Nephron progenitor cell (in vitro differentiated cells): ENCODE measurements at places on chromosomes 5 and 9.

GRCh38 chr5:172832383-172833315 is 1.4 kb upstream of the ERGIC1 start:
- DNase-seq: no peak

GRCh38 chr9:90921104-90921503 is 119.5 kb downstream of the SYK start:
- no peak for DNase-seq

- DNase-seq: no peak
These were observed 68.6 kb upstream of the IRX4 start for GRCh38 chr5:1951165-1951816.

DNA sequence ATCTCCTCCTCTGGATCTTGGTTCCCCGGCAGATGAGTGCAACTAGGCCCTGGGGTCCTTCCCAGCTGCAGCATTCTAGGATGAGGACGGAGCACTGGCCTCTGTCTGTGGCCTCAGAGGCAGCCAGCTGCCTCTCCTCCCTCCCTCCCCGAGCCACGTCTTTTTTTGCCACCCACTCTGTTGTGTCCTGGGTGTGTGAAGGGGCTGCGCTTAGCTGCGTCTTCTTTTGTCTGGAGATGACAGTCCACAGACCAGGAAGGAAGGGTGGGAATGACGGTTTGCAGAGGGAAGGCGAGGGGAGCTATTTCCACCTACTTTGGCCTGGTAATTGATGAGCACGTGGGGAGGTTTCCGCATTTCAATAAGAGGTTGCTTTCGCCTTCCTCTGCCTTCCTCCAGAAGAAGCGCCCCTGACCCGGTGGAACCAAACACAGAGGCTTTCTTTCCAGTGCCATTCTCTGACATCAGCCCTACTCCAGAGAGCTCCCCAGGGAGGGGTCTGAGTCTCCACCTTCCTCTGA is 34.5 kb upstream of the GABRP start:
- no peak for DNase-seq

DNA sequence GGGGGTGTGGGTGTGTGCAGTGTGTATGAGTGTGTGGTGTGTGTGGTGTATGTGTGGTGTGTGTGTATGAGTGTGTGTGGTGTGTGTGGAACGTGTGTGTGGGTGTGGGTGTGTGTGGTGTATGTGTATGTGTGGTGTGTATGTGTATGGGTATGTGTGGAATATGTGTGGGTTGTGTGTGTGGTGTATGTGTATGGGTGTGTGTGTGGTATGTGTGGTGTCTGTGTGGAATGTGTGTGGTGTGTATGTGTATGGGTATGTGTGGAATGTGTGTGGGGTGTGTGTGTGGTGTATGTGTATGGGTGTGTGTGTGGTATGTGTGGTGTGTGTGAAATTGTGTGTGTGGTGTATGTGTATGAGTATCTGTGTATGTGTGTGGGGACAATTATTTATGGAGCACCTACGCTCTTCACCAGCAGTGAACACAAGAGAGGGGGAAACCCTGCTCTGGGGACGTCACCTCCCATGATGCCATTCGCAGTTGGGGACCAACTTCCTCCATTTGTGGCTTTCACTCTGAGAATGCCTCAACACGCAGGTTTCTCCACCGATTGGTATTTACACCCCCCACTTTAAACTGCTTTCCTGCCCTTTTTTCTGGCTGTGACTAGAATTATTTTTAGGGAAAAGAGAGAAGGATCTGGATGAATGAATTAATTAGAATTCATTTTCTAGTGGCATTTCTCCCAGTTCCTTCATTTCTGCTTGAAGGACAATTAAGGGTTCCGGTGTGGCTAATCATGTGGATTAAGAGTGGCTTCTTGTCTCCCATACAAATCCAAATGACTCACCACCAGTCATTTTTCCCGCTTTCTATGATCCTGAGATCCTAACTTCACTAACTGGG is 238.1 kb downstream of the ROR2 start:
- no peak for DNase-seq

- DNase-seq: no peak
These were observed 14.4 kb downstream of the ZCCHC9 start for GRCh38 chr5:81315830-81316229.

- no peak for DNase-seq
These were observed 264.7 kb downstream of the SLIT3 start for GRCh38 chr5:169036079-169036805.

DNA sequence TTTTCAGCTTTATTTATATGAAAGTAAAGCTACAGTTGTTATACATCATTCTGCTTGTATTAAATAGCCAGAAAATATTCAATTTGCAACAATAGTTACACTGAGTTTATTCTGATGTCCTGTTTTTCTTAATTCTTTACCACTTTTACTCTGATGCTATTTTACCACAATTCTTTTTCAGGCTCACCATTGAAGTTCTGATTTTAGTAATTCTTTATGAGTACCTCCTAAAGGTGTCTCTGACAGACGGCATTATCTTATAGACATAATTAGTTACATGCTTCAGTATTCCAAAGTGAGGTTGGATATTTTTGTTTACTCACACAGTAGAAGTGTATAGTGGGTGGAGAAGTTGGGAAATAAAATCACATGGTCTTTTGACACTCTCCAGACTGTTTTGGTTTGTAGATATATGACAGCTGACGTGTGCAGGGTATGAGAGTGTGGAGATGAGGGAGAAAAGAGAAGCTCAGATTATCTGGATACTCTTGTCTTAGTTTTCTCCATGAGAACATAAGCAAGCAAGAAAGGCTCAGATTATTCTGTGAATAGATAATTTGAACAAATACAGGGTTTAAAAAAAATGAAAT is 97.4 kb downstream of the FBXO4 start:
- DNase-seq: no peak

- no peak for DNase-seq
These were observed 71.1 kb downstream of the ALDH7A1 start for GRCh38 chr5:126523818-126524510.

GRCh38 chr5:102772273-102772672 is 17.2 kb downstream of the PAM start:
- no peak for DNase-seq

DNA sequence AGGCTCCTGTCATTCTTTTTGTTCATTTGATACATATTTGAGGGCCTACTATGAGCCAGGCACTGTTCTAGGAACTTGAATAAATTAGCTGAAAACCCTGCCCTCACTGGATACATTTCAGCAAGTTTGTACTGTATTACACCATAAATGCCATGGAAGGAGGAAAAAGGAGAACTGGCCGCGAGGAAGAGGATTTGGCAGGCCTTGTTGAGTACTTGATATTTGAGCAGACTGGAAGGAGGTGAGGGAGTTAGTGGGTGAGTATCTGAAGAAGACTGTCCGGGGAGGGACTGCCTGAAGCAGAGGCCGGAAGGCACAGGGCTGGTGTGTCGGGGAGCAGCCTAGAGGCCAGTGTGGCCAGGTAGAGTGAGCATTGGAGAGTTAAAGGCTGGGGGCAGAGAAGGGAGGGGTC is 4.5 kb downstream of the SNX30 start:
- DNase-seq: no peak

DNA sequence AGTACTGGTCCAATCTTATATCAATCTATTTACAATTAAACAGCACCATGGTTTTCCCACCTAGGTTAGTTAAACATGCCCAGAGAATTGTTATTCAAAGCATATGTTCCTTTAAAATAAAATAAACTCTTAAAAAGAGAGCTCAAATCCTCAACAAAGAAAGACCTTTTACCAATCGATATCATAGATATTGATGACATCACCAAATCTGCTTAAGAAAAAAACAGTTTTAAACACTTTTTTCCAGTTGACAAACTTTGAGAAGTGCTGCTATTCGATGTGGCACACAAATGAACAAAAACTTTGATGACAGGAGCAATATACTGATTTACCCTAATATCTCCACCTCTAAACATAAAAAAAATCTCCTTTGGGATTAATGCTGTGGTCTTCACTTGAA is 15.7 kb downstream of the EFCAB9 start:
- no peak for DNase-seq

- peak; percentile 33 for DNase-seq
These were observed 15.8 kb upstream of the TRAF1 start for GRCh38 chr9:120942186-120943001.

DNA sequence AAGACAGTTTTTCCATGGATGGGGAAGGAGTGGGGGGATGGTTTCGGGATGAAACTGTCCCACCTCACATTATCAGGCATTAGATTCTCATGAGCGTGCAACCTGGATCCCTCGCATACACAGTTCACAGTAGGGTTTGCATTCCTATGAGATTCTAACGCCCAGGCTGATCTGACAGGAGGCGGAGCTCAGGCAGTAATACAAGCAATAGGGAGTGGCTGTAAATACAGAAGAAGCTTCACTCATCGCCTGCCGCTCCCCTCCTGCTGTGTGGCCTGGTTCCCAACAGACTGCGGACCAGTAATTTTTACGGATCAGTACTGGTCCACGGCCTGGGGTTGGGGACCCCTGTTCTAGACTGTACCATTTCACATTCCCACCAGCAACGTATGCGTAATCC is 68.3 kb upstream of the OTULINL start:
- no peak for DNase-seq

DNA sequence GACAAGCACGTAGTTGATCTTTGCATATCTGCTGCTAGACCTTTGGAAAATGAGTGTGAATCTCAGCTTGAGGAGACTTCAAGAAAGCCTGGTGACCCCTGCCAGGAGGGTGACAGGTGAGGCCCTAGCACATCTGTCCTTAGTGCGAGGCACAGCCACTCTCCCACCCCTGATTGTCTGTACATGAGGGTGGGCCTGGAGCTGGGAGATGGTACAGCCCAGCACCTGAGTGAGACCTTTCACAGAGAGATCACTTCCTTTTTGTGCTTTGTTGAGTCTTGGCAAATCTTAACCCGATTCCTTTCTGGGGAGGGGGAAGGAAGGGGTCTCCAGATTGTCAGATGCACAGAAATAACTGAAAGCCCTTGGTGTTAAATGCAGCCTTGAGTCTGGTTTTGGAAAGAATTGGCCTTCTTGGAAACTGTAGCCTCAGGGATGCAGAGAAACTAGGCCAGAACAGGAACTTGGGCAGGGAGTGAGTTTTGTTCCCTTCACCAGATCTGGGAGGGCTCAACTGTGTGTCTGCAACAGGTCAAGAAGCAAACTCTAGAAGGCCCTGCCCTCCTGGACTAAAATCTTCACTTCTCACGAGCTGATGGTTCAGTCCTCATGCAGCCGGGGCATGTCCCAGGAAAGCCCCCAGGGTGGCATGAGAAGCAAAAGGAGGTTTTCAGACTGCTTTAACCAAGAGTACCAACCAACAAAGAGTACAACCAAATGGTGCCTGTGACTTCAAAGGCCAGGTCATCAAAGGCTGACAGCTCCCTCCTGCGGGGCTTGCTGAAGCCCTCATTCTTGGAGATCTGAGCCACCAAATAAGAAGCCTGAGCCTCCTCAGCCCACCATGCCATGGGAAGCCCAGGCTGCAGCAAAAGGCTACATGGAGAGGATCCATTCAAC is 20.8 kb upstream of the SEMA4D start:
- DNase-seq: no peak

GRCh38 chr9:27365707-27366376 is 68.9 kb upstream of the EQTN start:
- DNase-seq: no peak

- DNase-seq: no peak
These were observed 284.3 kb downstream of the ARHGAP26 start for GRCh38 chr5:143054480-143054941.

DNA sequence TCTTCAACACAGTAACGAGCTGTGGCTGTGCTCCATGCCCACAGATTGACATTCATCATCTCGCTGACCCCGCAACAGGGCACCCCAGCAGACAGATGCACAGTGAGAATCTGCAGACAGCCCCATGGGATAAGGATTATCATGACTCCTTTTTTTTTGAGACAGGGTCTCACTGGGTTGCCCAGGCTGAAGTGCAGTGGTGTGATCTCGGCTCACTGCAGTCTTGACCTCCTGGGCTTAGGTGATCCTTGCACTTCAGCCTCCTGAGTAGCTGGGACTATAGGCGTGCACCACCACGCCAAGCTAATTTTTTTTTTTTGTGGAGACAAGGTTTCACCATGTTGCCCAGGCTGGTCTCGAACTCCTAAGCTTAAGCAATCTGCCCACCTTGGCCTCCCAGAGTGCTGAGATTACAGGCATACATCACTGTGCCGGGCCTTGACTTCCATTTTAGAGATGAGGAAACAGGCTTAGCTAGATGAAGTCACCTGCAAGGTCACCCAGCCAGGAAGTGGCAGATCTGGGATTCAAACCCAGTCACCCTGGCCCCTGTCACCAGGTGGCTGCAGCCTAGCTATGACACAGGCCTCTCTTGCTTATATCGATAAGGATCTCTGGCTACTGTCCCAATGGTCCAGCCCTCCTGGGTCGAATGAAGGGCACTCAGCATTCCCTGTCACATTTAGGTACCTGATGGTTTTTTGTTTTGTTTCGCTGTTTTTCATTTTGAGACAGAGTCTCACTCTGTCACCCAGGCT is 5.1 kb downstream of the AIF1L start:
- no peak for DNase-seq

GRCh38 chr5:150179019-150179620 is 10.7 kb upstream of the SLC6A7 start:
- no peak for DNase-seq

GRCh38 chr9:13282998-13283397 is 3.5 kb upstream of the MPDZ start:
- no peak for DNase-seq

- DNase-seq: no peak
These were observed 29.9 kb downstream of the GLT6D1 start for GRCh38 chr9:135609366-135609955.

GRCh38 chr9:129504404-129504803 is 116.5 kb downstream of the C9orf50 start:
- DNase-seq: no peak

DNA sequence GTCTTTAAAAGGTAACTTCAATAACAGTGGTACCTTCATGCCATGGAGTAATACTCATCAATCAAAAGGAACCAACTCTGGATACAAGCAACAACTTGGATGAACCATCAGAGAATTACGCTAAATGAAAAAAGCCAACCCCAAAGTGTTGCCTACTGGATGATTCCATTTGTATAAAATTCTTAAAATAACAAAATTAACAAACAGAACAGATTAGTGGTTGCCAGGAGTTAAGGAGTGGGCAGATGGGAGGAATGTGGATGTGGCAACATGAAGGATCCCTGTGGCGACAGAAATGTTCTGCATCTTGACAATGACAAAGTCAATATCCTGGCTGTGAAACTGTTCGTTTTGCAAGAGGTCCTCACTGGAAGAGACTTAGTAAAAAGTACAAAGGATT is 50.5 kb downstream of the SPTLC1 start:
- no peak for DNase-seq

- DNase-seq: no peak
These were observed 369.2 kb downstream of the SEMA5A start for GRCh38 chr5:9176641-9177040.

DNA sequence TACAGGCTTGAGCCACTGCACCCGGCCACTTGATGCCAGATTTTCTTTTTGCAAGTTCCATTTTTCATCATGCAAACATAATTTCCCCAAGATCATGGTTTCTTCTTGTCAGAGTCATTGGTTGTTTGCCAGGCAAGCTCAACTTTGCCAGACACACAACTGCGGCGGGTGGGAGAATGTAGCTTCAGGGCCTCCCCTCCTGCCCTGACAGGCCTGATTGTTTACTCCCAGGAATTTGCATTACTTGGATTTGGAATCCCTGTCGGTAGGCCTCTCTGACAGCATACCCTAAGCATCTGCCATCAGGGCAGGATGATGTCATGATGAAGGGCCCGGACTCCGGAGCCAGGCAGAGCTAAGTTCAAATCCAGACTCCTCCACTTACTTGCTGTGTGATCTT is 15.1 kb downstream of the RPS14 start:
- DNase-seq: no peak
